ENCODE measurements at places on chromosomes 1 and 21.

DNA sequence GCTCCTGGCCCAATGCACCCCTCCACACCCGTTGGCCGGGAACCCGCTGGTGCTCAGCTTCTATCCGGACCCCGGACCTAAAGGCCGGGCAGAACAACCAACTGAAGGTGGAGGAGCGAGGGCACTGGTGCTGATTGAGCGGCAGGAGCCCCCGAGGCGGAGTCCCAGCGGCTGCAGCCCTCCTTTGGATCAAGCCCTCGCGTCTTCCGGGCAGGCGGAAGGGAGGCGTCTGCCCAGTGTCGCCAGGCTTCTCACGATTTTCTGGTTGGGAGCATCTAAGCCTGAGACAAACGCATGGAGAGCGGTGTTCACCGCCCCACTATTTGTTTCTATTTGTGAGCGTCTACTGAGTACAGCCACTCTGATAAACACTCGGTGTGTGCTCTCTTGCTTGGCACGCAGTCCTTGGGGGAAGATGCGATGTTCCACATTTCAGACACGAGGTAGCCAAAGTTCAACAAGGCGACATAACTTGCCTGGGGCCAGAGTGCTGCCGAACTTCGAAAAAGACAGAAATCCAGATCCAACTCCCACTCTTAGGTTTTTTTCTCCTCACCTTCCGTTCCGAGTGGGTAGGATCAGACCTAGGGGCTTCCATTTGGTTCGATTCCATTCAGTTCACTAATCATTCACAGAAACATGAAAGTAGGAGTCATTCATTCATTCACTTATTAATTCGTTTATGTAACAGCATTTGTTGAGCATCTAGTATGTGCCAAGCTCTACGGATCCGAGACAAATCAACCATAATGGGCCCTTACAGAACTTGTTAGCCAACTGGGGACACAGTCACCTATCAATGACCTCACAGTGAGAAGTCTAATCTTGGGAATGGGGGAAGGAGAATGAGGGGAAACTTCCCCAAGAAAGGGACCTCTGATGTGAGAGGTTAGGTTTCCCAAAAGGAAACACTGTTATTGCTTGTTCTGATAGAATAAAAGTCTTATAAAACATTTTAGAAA, 4.9 kb upstream of the DMRTA2 start:
- no peak overlapping the region for H3K27ac ChIP-seq
- H3K4me3 ChIP-seq: no peak overlapping the region
- peaks cover 34% of the 10 kb centered on the region for H3K4me1 ChIP-seq

DNA sequence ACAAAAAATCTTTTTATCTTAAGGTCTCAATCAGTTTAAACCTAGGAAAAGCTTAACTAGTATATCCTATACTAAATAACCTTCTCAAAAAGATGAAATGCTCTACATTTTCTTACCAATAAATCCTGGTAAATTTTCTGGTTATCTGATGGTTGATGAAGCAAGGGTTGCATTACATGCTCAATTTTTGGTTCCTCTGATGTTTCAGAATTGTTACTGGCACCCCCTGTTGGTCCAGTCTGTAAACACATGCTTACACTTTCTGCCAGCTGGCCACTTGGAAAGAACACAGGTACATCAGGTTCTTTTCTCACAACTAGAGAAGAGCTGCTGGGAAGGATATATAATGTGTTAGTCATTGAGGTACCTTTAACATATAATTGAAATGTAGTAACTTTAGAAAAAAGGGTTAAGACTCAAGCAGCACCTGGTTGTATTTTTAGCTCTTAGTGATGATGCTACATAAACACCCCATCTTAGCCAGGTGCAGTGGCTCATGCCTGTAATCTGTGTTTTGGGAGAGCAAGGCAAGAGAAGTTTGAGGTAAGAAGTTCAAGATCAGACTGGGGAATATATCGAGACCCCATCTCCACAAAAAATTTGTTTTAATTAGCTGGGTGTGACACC, 30.9 kb upstream of the TAL1 start:
- H3K27me3 ChIP-seq: no peaks in the 10 kb centered on the region
- no peak overlapping the region for H3K4me3 ChIP-seq
- H3K36me3 ChIP-seq: peaks cover 3% of the 10 kb centered on the region

DNA sequence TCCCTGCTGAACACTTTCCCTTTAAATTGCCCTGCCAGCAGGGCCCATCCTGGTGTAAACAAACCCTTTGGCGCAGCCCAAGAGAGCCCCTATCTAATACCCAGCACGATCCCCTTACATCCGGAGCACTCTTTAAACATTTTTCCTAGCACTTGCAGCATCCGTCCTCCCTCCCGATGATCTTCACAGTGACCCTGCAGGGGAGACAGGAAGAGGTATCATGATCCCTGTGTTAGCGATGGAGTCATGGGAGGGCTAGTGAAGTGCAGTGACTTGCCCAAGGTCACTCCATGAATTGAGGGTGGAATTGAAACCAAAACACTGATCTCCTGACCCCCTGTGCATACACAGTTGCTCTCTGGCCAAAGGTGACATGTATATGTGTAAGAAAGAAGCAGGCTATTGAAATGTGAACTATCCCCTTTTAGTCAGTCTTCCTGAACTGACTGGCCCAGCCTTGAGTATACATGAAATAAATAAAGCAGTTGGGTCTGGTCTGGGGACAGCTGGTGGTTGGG, 9.8 kb upstream of the KCNQ4 start:
- no peaks in the 10 kb centered on the region for H3K27me3 ChIP-seq
- no peak for DNase-seq
- peaks cover 6% of the 10 kb centered on the region for H3K4me1 ChIP-seq
- H3K36me3 ChIP-seq: peaks cover 41% of the 10 kb centered on the region
- H3K4me3 ChIP-seq: no peak overlapping the region

DNA sequence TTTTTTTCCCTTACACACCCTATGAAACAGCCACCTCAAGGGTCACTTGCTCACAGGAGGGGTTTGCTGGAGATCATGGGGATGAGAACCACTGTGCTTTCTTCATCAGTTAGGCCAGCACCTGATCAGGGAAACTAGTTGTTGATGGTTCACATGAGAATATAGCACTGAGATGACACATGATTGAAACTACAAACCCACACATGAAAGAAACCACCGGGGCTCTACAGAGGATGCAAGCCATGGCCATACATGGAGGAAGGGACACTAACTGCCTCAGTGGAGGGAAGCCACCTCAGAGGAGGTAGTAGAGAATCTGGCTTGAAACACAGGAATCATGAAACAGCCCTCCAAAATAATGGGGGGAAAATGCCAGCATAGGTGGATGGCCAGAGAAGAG, 63.2 kb downstream of the PRKAB2 start:
- H3K27ac ChIP-seq: no peak overlapping the region
- H3K4me1 ChIP-seq: no peaks in the 10 kb centered on the region
- H3K36me3 ChIP-seq: no peaks in the 10 kb centered on the region
- H3K27me3 ChIP-seq: no peaks in the 10 kb centered on the region
- no peak overlapping the region for H3K4me3 ChIP-seq

- no peak for DNase-seq
- H3K4me3 ChIP-seq: no peak overlapping the region
- no peak overlapping the region for H3K27ac ChIP-seq
Observed at GRCh38 chr1:111825217-111825616, 69.5 kb downstream of the DDX20 start.

GRCh38 chr1:200224315-200224714, 185.5 kb downstream of the ZNF281 start:
- H3K4me3 ChIP-seq: no peak overlapping the region
- H3K4me1 ChIP-seq: peaks cover 2% of the 10 kb centered on the region
- no peaks in the 10 kb centered on the region for H3K36me3 ChIP-seq
- H3K27ac ChIP-seq: no peak overlapping the region

DNA sequence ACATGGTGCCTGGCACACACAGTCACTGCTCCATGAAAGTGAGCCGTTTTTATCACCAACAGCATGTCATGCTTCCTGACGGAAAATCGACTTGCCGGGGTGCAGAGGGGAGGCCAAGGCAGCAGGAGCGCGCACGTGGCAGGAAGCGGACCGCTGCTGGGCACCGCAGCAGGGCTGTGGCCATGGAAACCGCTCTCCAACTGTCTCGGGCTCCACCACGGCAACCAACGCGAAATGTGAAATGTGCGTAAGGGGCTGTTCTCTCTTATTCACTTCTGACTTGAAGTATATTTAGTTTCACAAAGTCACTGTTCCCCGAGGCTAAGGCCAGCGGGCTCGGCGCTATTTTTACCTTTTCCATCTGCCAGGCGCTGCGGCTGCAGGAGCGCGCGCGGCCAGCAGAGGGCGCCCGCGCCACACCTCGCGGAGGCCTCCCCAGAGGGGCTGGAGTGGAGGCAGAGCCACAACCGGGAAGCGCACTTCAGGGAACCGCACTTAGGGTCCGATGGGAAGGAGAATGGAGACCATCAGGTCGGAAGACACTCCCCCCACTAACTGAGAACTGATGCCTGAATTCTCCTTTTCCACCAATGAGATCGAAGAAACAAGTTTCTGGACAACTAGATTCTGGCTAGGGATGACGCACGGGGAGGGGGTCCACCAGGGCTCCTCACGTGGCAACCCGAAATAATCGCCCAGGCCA, 19.7 kb downstream of the RCC2 start:
- peaks cover 2% of the 10 kb centered on the region for H3K4me1 ChIP-seq
- DNase-seq: peak; percentile 56
- peaks cover 72% of the 10 kb centered on the region for H3K36me3 ChIP-seq
- no peak overlapping the region for H3K27ac ChIP-seq

DNA sequence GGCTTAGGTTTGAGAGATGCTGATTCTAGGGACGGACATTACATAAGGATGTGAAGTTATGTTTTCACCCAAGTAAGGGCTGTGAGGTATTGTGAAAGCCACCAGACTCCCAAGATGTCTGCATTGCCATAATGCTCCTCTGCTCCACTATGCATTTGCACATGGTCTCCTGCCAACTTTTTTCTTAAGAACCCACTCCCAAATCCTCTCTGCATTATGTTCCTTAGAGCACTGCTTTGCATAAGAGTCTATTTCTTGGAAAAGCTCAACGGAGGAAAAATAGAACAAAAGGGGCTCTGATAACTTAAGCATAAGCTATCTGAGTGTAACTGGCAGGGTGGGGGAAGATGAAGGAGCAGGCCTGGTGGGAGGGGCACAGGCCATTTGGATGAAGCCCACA, 5.0 kb upstream of the CACNA1E start:
- peaks cover 5% of the 10 kb centered on the region for H3K4me1 ChIP-seq
- H3K36me3 ChIP-seq: no peaks in the 10 kb centered on the region
- no peak overlapping the region for H3K4me3 ChIP-seq
- no peak overlapping the region for H3K27ac ChIP-seq
- peaks cover 90% of the 10 kb centered on the region for H3K27me3 ChIP-seq
- no peak for DNase-seq

GRCh38 chr21:35649186-35649585, 411.1 kb downstream of the SETD4 start:
- H3K4me1 ChIP-seq: no peaks in the 10 kb centered on the region
- H3K27ac ChIP-seq: no peak overlapping the region
- no peaks in the 10 kb centered on the region for H3K36me3 ChIP-seq

DNA sequence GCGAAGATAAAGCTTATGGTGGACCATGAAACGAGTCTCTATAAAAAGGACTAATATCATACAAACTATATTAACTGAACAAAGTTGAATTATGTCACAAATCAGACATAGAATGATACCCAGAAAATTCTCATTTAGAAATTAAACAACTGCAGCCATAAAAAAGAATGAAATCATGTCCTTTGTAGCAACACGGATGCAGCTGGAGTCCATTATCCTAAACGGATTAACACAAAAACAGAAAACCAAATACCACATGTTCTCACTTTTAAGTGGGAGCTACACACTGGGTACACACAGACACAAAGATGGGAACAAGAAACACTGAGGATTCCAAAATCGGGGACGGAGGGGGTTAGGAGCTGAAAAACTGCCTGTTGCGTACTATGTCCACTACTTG, 11.5 kb downstream of the COP1 start:
- no peaks in the 10 kb centered on the region for H3K27me3 ChIP-seq
- no peaks in the 10 kb centered on the region for H3K36me3 ChIP-seq
- H3K27ac ChIP-seq: no peak overlapping the region

DNA sequence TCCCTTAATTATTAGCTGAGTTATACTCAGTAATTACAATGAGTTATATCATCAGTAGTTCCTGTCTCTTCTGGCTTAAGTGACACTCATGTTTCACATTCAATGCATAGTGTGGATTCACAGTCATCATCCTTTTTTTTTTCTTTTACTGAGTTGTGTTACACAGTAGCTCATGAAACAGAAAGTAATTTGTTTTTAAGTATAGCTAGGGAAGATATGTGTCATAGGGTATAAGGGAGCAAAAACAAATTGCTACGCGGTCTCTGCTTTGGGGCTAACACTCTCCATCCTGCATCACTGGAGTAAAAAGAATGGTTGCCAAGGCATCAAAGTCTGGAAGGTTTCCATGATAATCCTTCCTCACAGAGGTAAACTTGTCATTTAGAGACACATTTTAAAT, 971.7 kb upstream of the NCAM2 start:
- DNase-seq: no peak
- no peaks in the 10 kb centered on the region for H3K36me3 ChIP-seq
- H3K27ac ChIP-seq: no peak overlapping the region

DNA sequence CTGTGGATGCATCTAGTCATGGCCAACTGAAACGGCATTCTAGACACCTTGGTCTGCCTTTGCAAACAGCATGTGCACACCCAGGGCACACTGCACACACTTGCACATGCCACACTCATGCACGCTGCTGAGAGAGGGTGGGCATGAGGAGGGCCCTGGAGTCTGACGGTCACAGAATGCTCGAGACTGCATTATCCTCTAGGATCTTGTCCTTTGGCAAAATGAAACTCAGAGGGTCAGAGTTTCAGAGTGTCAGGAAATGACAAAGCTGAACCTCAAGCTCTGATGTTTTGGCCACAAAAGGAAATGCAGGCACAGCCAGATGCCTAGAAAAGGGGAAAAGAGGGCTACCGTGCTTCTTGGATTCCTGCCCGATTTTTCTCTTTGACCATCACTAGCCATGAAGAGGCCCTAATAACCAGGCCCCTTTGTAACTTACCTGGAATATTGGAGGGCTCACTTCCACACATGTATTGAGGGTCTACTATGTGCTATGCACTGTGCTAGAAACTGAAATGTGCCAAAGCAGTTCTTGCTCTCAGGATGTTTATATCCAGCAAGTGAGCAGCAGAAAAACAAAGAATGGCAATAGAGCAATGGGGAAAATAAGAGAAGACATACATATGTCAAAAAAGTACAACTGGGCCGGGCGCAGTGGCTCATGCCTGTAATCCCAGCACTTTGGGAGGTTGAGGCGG, 65.4 kb downstream of the TOMM20 start:
- H3K27me3 ChIP-seq: no peaks in the 10 kb centered on the region
- H3K4me1 ChIP-seq: peaks cover 13% of the 10 kb centered on the region
- H3K27ac ChIP-seq: no peak overlapping the region
- no peak for DNase-seq
- no peaks in the 10 kb centered on the region for H3K36me3 ChIP-seq
- H3K4me3 ChIP-seq: no peak overlapping the region

GRCh38 chr1:175708787-175709186, 34.6 kb downstream of the TNR start:
- no peaks in the 10 kb centered on the region for H3K27me3 ChIP-seq
- no peaks in the 10 kb centered on the region for H3K4me1 ChIP-seq
- peak; percentile 4 for DNase-seq
- no peaks in the 10 kb centered on the region for H3K36me3 ChIP-seq

All from mesenchymal stem cell (in vitro differentiated cells and primary cell).